Right renal cortex interstitium (tissue), 3 donors: ENCODE measurements at places on chromosomes 3 and 15.

GRCh38 chr15:61537337-61537736 is 308.2 kb upstream of the RORA start:
- no peak for DNase-seq

- DNase-seq, result no peak
These were observed 4.5 kb upstream of the IP6K1 start for GRCh38 chr3:49790626-49791411.

GRCh38 chr3:20054549-20054987 is 14.3 kb downstream of the KAT2B start:
- DNase-seq, result no peak

- DNase-seq, result no peak
These were observed 299.2 kb downstream of the CNTN3 start for GRCh38 chr3:74315291-74315690.

- peak; percentile 29 for DNase-seq
These were observed 692 bp downstream of the STT3B start for GRCh38 chr3:31533169-31534064.

- no peak for DNase-seq
These were observed 18.3 kb downstream of the TMED3 start for GRCh38 chr15:79329171-79329611.

- DNase-seq, result no peak
These were observed 665.7 kb upstream of the ARPP21 start for GRCh38 chr3:34973586-34973985.

GRCh38 chr3:24290596-24290995 is 204.1 kb downstream of the THRB start:
- DNase-seq, result no peak

- no peak for DNase-seq
These were observed 373.4 kb downstream of the OCA2 start for GRCh38 chr15:27725731-27726130.
